Esophagus squamous epithelium (tissue), 5 donors: ENCODE measurements at places on chromosomes 2 and 18. TPM values are rescaled to one million over a fixed set of nuclear protein-coding genes. Genes with fewer than 3 reads are reported as not detected.
A peak's percentile ranks its signal among the peaks of the same experiment; 100 is the strongest.

MC5R gene
- not detected for total RNA-seq

GRCh38 chr2:235049069-235049468 is 97.3 kb downstream of the SH3BP4 start:
- H3K4me3 ChIP-seq, result no peak overlapping the region
- peaks cover 30% of the 10 kb centered on the region for H3K4me1 ChIP-seq
- DNase-seq, result no peak
- H3K36me3 ChIP-seq, result no peaks in the 10 kb centered on the region
- no peaks in the 10 kb centered on the region for H3K27me3 ChIP-seq
- no peak overlapping the region for H3K27ac ChIP-seq

DNA sequence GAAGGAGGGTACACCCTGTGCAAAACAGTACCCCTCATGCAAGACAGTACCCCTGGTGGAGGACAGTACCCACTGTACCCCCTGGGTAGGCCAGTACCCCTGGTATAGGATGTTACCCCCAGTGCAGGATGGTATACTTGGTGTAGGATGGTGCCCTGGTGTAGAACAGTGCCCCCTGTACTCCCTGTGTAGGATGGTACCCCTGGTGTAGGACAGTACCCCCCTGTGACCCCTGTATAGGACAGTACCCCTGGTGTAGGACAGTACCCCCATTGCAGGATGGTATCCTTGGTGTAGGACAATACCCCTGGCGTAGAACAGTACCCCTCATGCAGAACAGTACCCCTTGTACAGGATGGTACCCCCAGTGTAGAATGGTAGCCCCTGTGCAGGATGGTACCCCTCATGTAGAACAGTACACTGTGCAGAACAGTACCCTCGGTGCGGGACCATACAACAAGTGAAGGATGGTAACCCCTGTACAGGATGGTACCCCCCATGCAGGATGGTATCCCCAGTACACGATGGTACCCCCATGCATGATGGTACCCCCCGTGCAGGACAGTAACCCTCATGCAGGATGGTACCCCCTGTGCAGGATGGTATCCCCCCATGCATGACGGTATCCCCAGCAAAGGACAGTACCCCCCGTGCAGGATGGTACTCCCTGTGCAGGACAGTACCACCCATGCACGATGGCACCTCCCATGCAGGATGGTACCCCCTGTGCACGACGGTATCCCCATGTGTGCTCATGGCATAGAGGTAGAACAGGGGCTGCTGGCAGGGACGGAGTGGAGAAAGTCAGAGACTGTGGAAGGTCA is 248.0 kb downstream of the DCDC2C start:
- H3K36me3 ChIP-seq, result no peaks in the 10 kb centered on the region
- no peak overlapping the region for H3K27ac ChIP-seq
- no peak for DNase-seq
- no peaks in the 10 kb centered on the region for H3K4me1 ChIP-seq

SOWAHC gene
- total RNA-seq, result 87.7 TPM

- H3K27ac ChIP-seq, result peak overlapping the region; percentile 71
- peak overlapping the region; percentile 41 for H3K4me3 ChIP-seq
- H3K27me3 ChIP-seq, result no peaks in the 10 kb centered on the region
- H3K4me1 ChIP-seq, result peaks cover 16% of the 10 kb centered on the region
- DNase-seq, result no peak
Measured at GRCh38 chr2:84919885-84920580, 14.6 kb downstream of the TMSB10 start.
